ENCODE measurements at places on chromosomes 13 and 19.
A peak's percentile ranks its signal among the peaks of the same experiment; 100 is the strongest.

DNA sequence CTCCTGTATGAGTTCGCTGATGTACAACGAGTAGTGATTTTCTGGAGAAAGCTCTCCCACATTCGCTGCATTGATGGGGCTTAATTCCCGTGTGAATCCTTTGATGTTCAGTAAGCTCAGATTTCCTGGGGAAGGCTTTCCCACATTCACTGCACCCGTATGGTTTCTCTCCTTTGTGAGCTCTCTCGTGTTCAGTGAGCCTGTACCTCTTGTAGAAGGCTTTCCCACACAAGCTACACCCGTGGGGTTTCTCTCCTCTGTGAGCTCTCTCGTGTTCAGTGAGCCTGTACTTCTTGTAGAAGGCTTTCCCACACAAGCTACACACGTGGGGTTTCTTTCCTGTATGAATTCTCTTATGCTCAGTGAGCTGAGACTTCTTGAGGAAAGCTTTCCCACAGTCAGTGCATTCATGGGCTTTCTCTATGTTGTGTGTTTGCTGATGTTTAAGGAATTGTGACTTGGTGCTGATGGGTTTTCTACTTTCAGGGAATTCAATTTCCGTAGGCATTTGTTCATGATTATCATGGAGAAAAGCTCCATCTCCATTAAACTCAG, 3.5 kb upstream of the ZNF577 start:
- DNase-seq, result no peak

GRCh38 chr13:107942030-107942617, 273.2 kb downstream of the LIG4 start:
- DNase-seq, result no peak

- no peak for DNase-seq
These were observed 3.8 kb downstream of the MVB12A start for GRCh38 chr19:17423429-17424208.

DNA sequence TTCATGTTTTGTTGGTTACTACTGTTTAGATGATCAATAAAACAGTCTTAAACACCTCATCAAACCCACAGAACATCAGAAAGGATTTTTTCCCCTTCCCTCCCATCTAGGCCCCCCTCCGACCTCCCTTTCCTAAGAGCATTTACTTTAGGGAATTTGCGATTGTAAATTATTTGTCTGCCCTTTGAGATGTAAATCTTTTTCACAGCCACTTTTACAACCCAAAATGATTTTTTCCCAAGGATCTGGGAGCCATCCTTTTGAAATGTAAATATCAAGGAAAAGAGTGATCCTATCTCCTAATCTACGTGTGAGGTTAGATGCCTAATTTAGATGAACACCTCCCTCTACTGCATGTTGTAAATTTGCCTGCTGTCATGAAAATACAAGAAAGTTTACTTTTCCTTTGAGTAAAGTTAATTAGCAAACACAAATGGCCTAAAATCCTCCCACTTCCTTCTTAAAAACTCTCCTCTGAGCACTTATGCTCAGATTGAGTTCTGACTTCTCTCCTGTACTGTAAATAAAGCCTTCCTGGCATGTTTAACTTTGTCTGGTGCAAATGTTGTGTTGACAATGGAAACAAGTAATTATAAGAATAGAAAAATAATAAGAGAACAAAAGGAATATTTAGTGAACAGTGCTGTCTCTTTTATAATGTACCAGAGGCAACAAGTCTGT, 1646.9 kb upstream of the SPRY2 start:
- DNase-seq, result no peak

- DNase-seq, result no peak
These were observed 113.7 kb downstream of the KL start for GRCh38 chr13:33129886-33130285.

- peak; percentile 91 for DNase-seq
These were observed 785 bp upstream of the USF2 start for GRCh38 chr19:35267818-35268535.

GRCh38 chr19:53909471-53910169, 542 bp downstream of the CACNG7 start:
- no peak for DNase-seq

- DNase-seq, result no peak
These were observed 3.3 kb downstream of the DIRAS1 start for GRCh38 chr19:2717638-2718541.

- DNase-seq, result peak; percentile 39
These were observed 8.1 kb upstream of the CARM1 start for GRCh38 chr19:10863107-10863717.

GRCh38 chr13:76472916-76473315, 413.3 kb downstream of the KCTD12 start:
- no peak for DNase-seq

DNA sequence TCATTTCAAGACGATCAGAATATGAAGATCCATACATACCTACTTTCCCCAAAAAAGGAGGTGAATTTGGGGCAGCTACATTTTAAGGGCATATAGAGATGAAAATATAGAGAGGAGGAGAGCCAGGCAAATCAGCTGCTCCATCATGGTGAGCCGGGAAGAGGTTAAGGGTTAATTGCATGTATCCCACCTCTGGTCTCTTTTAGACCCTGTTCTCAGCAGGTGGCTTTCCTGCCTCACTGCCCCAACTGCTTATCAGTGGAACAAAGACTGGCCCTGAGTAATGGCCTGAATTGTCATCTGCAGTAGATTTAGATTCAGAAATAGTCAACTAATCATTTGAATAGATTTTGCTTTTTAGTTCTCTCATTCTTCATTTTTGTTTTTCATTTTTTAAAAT, 206.6 kb downstream of the SPRY2 start:
- DNase-seq, result no peak

DNA sequence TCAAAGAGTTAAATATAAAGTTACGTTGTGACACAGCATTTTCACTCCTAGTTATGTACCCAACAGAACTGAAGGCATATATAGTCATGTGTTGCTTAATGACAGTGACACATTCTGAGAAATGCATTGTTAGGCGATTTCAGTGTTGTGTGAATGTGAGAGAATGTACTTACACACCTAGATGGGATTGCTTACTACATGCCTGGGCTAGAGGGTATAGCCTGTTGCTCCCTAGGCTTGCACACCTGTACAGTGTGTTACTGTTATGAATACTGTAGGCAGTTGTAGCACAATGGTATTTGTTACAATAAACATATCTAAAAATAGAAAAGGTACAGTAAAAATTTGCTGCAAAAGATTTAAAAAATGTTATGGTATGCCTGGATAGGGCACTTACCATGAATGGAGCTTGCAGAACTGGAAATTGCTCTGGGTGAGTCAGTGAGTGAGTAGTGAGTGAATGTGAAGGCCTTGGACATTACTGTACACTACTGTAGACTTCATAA, 89.2 kb downstream of the DHRS12 start:
- no peak for DNase-seq
